ENCODE measurements at places on chromosomes 6 and 20.
A peak's percentile ranks its signal among the peaks of the same experiment; 100 is the strongest.

DNA sequence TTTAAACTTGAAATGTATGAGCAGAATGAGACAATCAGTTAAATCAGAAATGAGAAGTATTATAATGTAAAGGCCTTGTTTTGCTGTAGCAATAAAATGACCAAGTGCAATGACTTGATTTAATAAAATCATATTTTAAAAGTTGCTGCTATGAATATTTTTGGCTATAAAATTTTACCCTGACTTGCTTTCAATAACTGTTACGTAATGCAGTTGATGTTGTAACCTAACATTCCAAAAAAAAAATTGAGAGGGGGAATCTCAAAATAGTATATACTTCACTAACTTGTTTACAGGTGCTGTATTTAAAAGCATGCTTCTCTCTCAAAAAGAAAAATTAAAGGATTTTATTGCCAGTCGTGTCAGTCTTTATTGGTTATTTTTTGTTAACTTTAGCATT, 71.6 kb upstream of the ADGRF4 start:
- no peak for DNase-seq

- peak; percentile 18 for DNase-seq
These were observed 1.9 kb downstream of the HEBP2 start for GRCh38 chr6:138405816-138406413.

DNA sequence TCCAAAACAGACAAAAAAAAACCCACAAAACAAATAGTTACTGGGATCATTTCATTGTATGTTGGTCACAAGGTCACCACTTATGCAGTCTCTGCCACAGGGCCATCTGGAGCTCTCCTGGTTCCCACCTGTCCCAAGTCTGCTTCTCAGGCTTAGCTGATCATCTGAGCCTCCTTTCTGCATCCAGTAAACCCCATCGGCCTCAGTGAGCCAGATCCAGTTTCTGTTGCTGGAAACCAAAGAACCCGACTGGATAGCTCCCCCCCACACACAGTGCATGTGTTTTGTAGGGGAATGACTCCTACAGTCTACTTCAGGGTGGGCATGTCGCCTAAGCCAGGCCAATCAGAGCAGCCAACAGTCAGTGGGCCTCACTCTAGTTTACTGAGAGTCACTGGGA, 233.3 kb downstream of the PREX1 start:
- no peak for DNase-seq

GRCh38 chr6:90294614-90294988, 2.0 kb downstream of the BACH2 start:
- peak; percentile 77 for DNase-seq

DNA sequence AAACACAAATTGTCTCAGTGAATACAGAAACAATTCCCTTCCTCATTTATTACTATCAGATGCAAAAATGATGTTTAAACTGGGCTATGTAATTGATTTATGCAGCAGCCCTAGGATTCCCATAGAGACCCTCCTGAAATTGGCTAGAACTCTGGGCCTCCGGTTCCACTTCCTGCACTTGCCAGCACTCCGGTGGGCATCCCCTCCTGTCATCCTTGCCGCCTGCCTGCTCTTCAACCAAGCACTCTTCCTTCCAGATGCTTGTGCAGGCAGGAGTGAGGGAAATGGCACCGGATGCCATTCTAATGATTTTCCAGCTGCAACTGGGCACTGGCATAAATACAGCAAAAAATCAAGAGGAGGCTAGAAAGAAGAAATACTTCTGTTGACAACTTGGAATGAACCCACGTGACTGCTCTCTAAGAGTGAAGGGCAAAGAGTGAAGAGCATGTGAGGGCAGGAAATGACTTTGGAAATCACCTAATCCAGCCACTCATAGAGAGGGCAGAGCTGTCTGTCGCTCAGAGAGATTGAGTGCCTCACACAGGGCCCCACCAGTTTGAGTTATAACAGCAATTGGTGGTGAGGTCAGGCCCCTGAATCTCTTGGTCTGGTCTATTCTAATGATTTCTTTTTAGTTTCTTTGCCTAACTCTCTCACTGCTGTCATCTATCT, 3.7 kb upstream of the NEDD9 start:
- DNase-seq = peak; percentile 60

DNA sequence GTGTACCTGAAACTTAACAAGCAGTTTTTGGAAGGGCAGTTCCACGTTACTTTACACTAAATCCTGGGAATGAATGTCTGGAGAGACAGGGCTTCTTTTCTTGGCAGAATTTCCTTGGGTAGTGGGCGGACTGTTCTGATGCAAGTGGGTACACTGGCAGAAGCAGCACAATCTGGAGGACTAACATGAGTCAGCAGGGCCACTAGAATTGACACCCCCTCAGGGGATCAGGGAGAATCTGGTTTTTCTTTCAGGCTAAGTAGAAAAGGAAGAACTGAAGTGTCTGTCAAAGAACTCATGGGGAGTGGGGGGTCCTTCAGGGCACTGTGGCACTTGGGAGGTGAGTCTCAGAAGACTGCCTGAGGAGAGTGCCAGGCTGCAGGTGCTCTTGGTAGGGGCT, 34.6 kb downstream of the PANK2 start:
- no peak for DNase-seq

GRCh38 chr6:52537001-52537753, 39.7 kb downstream of the TRAM2 start:
- no peak for DNase-seq

DNA sequence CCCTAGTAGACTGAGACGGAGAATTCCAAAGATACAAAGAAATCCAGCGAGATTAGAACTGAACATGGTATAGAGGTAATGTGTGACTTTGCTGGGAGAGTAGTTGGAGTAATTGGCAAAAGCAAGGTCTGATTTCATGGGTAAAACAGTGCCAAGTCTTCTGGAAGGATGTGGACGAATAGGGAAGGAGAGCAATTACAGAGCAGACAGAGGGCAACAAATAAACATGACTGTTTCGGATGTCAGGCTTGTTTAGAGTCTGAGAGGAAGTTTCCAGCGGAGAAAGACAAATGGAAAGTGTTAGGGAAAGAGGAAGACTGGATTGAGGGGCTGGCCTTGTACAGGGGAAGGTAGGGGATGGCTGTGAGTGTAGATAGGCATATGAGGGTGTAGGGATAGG, 282.2 kb upstream of the PRND start:
- DNase-seq = no peak

GRCh38 chr6:43981363-43981990, 145.8 kb downstream of the MRPL14 start:
- DNase-seq = no peak

DNA sequence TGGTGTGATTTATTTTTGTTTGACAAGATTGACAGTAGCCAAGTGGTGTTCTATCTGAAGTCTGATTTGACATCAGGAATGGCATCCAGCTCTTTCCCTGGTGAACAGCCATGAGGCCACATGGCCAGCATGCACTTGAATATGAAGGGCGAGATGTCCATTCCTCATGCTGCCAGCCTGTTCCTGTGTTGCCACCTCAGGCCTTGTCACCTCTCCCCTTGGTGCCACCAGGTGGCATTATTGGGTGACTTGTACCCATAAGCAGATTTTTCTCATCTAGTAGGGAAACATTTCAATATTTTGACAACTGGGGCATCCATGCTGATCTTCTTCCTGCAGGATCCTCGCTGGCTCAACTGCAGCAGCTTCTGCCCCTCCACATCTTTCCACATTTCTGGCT, 199.1 kb downstream of the ERMARD start:
- DNase-seq = peak; percentile 55

GRCh38 chr6:152401978-152402377, 235.2 kb downstream of the SYNE1 start:
- no peak for DNase-seq

DNA sequence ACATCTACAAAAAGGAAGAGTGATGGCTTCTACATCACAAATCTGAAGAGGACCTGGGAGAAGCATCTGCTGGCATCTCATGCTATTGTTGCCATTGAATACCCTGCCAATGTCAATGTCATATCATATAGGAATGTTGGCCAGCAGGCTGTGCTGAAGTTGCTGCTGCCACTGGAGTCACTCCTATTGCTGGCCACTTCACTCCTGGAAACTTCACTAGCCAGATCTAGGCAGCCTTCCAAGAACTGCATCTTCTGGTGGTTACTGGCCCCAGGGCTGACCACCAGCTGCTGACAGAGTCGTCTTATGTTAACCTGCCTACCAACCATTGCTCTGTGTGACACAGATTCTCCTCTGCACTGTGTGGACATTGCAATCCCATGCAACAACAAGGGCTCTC, 111.8 kb downstream of the PERP start:
- no peak for DNase-seq

GRCh38 chr6:46989398-46989797, 52.7 kb downstream of the ADGRF1 start:
- peak; percentile 86 for DNase-seq

GRCh38 chr6:169235286-169235685, 18.4 kb downstream of the THBS2 start:
- DNase-seq = no peak

Data from G401 (cell line).